ENCODE measurements at places on chromosomes 5 and 9. TPM values are rescaled to one million over a fixed set of nuclear protein-coding genes. Genes with fewer than 3 reads are reported as not detected.

DMRT3 gene
- not detected for total RNA-seq

FSTL4 gene
- total RNA-seq, result not detected

RBM27 gene
- 24.8 TPM for total RNA-seq

STOM gene
- total RNA-seq, result 16.4 TPM

OXCT1 gene
- total RNA-seq, result 62.8 TPM

CCNI2 gene
- total RNA-seq, result 0.15 TPM

TEX48 gene
- total RNA-seq, result not detected

CCDC192 gene
- not detected for total RNA-seq

SV2C gene
- total RNA-seq, result not detected

PCDHB8 gene
- total RNA-seq, result not detected

FBXL7 gene
- total RNA-seq, result not detected

PCDHGA11 gene
- total RNA-seq, result 9.3 TPM

ERMP1 gene
- total RNA-seq, result 27.4 TPM

CERT1 gene
- total RNA-seq, result 20.6 TPM

EGFLAM gene
- total RNA-seq, result not detected
